ENCODE measurements at places on chromosomes 6 and 20. TPM values are rescaled to one million over a fixed set of nuclear protein-coding genes. Genes with fewer than 3 reads are reported as not detected.

The FHL5 gene
- total RNA-seq, result not detected

The AKAP7 gene
- 5.6 TPM for total RNA-seq

The ERVFRD-1 gene
- not detected for total RNA-seq

The ZSCAN16 gene
- 4.4 TPM for total RNA-seq

The RRBP1 gene
- total RNA-seq, result 244 TPM
